ENCODE measurements at places on chromosomes 5 and 9.

- no peak for DNase-seq
Observed at GRCh38 chr5:5929291-5930020, 448.9 kb downstream of the MED10 start.

GRCh38 chr9:19550009-19550408, 141.2 kb downstream of the ACER2 start:
- no peak for DNase-seq

DNA sequence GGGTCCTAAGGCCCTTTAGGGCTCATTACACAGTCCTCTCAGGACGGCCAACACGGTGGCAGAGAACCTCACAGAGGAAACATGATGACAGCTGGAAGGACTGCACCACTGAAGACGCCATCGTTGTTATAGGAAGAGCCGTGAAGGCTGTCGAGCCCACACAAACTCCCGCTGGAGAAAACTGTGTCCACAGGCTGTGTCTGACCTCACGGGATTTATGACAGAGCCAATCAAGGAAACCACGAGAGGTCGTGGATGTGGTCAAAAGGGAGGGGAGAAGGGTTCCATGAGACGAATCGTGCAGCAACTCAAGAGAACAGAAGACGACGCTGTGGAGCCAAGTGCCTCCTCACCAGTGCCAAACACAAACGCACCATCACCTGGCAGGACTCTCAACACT, 12.2 kb downstream of the QSOX2 start:
- DNase-seq = no peak

- DNase-seq = no peak
Observed at GRCh38 chr5:133256276-133256675, 204.5 kb downstream of the HSPA4 start.

DNA sequence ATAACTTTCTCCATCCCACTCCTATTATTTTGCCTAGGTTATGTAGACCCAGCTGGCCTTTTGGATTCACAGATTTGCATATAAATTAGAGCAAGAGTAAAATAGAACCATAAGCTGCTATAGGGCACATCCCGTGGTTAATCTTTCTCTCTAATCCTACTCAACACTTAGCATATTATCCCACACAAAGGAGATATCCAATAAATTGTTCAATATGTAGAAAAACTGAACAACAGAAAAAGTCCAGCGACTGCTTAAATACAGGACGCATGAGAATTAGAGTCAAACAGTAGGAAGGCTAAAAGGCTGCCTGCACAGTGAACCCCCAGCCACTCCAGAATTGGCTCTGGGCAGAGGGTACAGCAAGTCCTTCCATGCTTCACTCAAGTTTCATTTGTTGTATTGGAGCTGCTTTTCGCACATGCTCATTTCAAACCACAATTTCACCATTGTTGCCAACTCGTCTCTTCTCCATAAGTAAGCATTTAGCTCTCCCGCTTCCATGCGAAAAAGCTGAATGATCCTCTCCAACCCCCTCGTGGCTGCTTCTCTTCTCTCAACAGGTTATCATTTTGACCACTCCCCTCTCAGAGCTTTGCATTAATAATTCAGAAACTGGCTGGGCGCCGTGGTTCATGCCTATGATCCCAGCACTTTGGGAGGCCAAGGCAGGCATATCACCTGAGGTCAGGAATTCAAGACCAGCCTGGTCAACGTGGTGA, 14.1 kb upstream of the IQGAP2 start:
- DNase-seq = no peak

GRCh38 chr5:74372051-74372450, 268.5 kb downstream of the ENC1 start:
- DNase-seq = no peak

DNA sequence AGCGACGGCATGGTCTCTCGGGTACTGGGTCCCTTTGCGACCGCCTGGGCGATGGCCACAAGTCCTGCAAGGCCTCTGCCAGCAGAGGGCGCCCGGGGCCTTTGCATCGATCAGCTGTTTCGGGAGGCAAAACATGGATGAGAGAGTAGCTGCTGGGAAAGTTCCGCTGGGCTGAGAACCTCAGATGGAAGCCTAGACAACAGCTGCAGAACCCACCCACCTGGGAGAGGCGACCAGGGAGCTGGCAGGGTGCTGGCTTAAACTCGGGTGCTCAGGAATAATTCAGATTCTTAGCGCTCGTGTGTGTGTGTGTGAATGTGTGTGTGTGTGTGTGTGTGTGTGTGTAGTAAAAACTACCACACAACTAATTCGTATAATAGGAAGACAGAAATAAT, 50.0 kb downstream of the TRIM32 start:
- peak; percentile 22 for DNase-seq

DNA sequence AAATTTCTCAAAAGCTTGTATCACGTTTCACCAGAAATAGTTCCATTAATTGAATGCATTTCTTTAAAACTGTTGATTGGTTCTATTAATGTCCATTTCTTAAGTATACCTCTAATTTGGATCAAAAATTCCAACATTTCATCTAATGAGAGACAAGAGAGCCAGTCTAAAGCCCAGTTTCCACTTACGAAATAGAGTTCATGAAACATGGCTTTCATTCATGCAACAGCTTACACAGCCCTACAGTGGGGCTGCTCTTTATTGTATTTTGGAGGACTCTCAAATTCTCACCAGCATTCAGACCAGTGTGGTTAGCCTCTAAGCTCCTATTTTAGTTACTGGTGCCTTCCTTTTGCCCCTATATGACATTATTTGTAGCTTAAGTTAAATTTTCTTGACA, 566.9 kb upstream of the RGMB start:
- no peak for DNase-seq

DNA sequence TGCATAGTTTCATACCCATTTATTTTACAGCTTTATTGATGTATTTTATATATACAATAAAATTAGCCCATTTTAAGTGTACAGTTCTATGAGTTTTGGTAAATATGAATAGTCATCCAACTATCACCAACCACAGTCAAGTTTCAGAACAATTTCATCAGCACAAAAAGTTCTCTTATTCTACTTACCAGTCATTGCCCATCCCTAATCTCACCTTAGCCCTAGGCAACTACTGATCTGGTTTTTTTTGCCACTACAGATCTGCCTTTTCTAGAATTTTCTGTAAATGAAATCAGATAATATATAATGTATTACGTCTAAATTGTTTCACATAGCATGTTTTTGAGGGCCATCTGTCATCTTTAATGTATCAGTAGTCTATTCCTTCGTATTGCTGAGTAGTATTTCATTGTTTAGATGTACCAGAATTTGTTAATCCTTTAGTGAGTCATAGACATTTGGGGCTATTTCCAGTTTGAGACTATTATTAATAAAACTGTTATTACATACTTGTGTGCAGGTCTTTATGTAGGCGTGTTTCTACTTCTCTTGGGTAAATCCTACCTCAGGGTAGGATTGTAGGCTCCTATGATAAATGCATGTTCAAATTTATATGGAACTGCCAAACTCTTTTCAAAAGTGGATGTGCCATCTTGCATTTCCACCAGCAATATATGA, 198.5 kb upstream of the ADAMTSL1 start:
- no peak for DNase-seq

- DNase-seq = no peak
Observed at GRCh38 chr9:23707249-23707648, 118.8 kb downstream of the ELAVL2 start.

DNA sequence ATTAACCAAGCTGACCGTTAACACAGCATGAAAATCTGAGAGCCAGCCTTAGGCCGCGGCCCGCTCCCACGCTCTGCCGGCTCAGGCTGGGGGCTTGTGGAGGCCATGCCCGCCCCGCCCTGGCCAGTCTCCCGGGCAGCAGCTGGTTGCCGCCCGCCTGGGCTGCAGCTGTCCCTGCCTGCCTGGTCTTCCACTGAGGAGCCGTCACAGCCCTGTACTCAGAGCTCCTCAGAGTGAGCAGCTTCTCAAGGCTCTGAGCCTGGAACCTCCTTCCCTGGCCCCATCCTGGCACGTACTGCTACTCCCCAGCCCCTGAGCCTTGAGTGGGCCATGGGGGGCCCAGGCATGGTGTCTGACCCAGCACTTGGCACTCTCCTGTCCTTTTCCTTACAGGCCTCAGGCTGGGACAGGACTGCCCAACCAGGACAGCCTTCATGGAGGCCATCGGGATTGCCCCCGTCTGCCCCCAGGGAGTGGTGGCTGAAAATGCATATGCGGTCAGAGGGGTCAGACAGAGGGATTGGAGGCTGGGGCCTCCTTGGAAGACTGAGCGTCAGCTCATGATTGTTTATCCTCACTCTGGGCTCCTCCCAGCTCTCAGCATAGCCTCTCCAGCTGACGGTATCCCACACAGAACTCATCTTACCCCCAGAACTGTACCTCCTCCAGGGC, 11.9 kb downstream of the FGFR4 start:
- DNase-seq = no peak

DNA sequence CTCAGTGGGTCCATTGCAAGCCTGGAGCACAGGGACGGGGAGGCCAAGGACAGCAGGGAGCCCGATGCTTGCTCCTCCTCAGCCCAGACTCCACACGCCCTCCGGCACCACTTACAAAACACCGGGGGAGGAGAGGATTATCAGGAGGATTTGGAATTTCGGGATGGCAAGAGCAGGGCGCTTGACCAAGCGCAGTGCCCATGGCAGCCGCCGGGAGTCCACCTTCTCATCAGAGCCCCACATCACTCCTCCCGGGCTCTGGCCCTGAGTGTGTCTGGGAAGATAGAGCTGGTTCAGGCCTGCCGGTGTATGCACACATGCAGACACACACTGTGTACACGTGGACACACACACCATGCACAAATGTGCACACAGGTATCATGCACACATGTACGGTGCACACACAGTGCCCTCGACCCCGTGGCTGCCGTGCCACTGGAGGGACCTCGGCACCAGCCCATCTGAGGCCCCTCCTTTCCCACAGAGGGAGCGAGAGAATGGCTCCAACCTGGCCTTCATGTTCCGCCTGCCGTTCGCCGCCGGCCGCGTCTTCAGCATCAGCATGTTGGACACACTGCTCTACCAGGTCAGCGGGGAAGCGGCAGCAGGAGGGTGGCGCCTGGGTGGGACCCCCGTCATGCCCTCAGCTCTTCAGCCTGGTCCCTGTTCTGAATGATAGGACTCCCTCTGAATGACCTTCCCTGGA, 81.7 kb downstream of the KCNT1 start:
- no peak for DNase-seq

GRCh38 chr5:154728939-154729588, 26.1 kb upstream of the LARP1 start:
- no peak for DNase-seq

- no peak for DNase-seq
Observed at GRCh38 chr5:67672636-67673035, 476.0 kb upstream of the CD180 start.

GRCh38 chr5:56605231-56605630, 210.1 kb upstream of the MAP3K1 start:
- no peak for DNase-seq

- DNase-seq = no peak
Observed at GRCh38 chr9:35380619-35381018, 109.3 kb upstream of the RUSC2 start.

DNA sequence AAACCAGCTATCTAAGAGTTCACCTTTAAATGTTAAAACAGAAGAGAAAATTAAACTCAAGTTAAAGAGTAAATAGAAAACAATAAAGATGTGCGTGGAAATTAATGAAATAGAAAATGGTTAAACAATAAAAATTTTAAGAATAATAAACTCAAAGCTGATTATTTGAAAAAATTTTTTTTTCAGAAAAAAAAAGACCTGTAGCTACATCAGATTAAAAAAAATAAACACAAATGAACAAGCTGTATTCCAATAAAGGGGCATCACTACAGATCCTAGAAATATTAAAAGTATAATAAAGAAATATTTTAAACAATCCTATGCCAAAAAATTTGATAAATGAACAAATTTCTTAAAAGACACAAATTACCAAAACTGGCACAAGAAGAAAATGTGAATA, 64.1 kb downstream of the DRD1 start:
- DNase-seq = no peak

DNA sequence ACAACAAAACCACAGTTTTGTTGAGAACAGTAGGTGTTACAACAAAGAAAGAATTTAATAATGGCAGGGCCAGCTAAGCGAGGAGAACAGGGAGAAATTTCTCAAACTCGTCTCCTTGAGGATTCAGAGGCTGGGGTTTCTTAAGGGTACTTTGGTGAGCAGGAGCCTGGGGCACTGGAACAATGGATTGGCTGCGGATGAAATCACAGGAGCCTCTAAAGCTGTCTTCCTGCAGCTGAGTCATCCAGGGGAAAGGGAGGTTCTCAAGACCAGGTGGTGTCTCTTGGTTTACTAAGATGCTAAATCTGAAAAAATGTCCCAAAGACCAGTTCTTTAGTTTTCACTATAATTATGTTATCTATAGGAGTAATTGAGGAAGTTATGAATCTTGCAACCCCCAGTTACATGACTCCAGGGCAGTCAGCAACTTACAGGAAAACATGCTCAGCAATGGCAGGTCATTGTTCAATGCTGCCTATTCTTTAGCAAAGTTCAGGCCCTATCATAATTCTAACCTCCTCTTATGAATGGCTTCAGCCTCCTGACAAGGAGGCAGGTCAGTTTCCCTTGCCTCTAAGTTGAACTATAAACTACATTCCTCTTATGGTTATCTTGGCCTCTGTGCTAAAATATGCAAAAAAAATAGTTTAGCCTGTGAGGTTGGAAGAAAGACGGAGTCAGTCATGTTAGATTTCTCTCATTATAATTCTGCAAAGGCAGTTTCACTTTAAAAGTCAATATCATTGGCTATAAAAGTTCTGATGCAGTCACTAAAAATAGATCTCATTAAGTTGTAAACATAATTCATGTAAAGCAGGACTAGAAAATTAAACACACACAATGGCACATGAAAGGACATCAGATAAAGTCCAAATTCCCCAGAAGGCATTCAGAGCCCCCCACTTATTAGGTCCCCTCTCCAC, 63.3 kb upstream of the CKS2 start:
- DNase-seq = no peak

GRCh38 chr9:35756275-35757225, 2.5 kb upstream of the MSMP start:
- no peak for DNase-seq

DNA sequence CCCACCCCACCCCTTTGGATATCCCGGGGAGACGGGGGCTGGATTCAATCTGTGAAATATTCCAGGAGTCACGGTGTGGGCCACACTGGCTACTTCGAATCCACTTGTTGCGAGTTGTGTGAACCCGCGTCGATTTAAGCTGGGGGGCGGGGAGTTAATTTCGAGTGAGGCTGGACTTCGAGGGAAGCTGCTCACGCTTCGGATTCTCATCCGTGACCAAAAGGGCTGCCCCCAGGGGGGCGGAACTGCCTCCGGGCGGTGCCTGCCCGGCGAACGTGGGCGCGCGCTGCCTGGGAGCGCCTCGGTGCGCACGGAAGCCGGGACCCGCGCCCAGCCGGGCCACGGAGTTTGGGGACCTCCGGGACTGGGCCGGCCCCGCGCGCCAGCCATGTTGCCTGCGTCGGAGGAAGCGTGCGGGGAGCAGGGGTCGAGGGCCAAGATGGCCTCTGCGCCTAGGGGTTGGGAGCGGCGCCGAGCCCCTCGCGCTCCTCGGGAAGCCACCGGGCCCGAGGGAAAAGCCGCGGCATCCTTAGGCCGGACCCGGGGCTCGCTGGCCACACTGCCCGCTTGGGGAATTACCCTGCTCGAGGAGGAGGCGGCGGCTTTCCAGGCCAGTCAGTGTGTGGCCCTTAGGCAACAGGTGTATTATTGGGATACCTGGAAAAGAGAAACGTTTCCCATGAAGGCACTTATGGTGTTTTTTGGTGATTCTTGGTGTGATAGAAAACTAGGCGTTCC, 975 bp downstream of the OCLN start:
- DNase-seq = no peak
